ENCODE measurements at places on chromosomes 11 and 22.

DNA sequence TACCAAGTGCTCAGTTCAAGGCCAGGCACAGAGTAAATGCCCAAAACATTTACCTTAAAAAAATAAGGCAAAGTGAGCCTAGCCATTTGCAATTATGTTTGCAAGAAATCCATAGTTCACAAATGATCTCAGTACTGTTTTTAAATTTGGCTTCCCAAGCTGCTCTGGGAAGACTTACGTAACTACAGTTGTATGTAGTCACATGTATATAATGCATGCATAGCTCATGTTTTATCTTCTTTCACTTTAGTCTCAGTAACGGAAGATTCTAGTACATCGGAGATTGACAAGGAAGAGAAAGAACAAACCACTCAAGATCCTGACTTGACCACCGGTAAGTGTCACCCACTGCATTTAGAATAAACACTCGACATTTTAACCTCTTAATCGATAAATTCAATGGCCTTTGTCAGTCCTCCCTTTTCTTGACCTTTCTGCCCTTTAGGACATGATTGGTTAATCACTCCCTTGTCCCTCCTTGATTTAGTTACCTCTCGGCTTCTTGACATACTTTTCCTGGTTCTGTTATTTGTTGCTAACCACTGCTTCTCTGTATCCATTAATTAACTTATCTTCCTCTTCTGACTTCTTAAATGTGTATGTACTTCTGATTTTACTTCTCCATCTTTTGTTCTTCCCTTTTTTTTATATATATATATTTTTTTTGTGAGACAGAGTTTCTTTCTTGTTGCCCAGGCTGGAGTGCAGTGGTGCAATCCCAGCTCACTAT, 18.0 kb upstream of the JHY start:
- no peak for DNase-seq

DNA sequence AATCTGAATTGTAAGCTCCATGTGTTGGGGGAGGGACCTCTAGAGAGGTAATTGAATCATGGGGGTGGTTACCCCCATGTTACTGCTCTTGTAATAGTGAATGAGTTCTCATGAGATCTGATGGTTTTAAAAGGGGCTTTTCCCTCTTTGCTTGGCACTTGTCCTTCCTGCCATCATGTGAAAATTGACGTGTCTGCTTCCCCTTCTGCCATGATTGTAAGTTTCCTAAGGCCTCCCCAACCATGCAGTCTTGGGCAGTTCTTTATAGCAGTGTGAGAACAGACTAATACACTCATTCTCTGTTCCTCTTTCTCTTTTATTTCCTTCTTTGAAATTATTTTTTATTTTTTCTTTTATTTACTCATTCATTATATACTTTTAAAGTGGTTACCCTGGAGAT, 239.4 kb downstream of the CSNK2A3 start:
- DNase-seq, result no peak

- DNase-seq, result peak; percentile 3
Measured at GRCh38 chr22:19822301-19823117, 32.2 kb downstream of the GNB1L start.

GRCh38 chr22:21092797-21093554, 47.2 kb downstream of the LRRC74B start:
- DNase-seq, result no peak

GRCh38 chr22:47633111-47633510, 870.7 kb downstream of the TBC1D22A start:
- no peak for DNase-seq

- DNase-seq, result no peak
Measured at GRCh38 chr11:66313321-66314185, 3.3 kb downstream of the CD248 start.

DNA sequence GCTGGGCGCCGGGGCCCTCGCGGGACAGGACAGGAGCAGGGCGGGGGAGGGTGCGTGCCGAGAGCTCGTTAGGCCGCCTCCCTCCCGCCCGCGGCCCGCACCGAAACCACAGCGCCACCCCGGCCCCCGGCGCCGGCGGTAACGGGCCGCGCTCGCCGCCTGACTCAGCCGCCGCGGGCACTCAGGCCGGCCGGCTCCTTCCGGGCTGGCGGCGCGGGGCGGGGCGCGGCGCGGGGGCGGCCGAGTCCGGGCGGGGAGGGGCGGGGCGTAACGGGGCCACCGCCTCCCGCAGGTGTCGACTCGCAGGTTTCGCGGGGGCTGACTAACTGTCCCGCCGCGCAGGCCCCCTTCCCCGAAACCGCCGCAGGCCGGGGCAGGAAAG, at the start of gene AP5B1:
Gene AP5B1, minus strand, starts transcription at position 207 of the 382 bp plus-strand sequence. CDS start 385 bp downstream, outside the sequence.
- peak; percentile 38 for DNase-seq

GRCh38 chr22:46969491-46969890, 207.0 kb downstream of the TBC1D22A start:
- DNase-seq, result no peak

DNA sequence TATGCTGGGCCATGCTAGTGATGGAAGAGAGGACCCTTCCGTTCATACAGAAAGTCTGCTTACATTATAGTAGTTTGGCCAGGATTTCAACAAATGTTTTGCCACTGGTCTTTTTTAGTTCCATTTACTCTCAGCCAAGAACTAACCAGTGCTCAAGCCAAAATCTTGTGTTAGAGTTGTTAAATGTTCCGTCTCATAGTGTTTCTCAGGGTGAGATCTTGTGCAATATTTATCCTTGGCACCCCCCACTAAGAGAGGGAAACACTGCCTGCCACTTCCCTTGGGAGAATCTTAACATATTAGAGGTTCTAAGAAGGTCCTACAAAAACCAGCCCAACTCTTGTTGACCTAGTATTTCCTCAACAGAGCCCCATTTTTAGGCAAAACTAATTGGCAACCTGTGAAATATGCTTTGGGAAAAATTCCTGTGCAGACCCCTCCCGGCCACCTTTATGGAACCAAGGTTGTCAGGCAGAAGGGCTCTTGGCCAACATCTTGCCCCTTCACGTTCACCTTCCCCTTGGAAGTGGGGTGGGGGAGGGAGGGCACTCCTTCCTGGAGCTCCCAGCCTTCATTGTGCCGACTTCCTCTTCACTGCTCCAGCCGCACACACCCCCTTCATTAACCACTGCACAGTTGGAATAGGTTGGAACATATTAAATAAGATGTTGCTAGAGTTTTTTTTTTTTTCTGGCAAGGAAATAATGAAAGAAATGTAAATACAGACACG, 173.2 kb upstream of the SORL1-AS1 start:
- DNase-seq, result no peak

- peak; percentile 29 for DNase-seq
Measured at GRCh38 chr22:50305923-50306566, 1.4 kb downstream of the PLXNB2 start.

DNA sequence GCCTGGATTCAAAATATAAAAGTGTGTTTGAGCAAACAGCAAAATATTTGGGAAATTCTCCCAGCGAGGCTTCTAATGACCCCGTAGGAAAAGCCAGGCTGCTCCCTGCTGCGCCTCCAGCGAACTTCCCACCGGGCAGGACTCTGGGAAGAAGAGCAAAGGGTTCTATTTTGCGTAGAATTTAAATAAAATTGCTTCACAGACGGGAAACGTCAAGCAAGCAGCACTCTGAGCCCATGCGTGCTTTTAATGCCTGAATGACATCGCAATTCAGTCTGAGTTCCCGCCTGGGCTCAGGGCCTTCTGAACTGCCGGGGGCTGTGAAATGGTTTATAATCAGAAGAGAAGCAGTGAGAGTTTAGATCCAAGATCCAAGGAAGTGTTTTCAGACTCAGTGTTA, 775.1 kb downstream of the BRD1 start:
- DNase-seq, result no peak

- DNase-seq, result no peak
Measured at GRCh38 chr22:31616315-31616980, 45.6 kb downstream of the PISD start.

GRCh38 chr11:19419808-19420207, 179.1 kb upstream of the E2F8 start:
- no peak for DNase-seq

GRCh38 chr11:65274735-65275682, 13.2 kb downstream of the POLA2 start:
- DNase-seq, result peak; percentile 75

DNA sequence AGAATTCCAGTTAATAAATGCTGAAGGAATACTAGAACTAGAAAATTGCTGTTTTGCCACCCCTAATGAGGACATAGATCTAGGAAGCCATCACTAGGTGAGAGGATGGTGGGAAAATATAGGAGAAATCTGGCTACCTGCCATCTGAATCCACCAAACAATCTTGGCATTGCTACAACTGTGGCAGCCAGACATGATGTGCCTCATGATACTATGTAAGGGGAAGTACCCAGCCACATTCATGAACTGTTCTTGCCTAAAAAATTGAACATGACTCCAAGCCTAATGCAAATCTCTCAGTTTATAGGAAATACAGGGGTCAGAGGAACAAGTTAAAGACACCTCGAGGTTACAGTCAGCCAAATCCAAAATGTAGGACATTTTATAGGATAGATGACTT, 72.8 kb downstream of the SFI1 start:
- no peak for DNase-seq

DNA sequence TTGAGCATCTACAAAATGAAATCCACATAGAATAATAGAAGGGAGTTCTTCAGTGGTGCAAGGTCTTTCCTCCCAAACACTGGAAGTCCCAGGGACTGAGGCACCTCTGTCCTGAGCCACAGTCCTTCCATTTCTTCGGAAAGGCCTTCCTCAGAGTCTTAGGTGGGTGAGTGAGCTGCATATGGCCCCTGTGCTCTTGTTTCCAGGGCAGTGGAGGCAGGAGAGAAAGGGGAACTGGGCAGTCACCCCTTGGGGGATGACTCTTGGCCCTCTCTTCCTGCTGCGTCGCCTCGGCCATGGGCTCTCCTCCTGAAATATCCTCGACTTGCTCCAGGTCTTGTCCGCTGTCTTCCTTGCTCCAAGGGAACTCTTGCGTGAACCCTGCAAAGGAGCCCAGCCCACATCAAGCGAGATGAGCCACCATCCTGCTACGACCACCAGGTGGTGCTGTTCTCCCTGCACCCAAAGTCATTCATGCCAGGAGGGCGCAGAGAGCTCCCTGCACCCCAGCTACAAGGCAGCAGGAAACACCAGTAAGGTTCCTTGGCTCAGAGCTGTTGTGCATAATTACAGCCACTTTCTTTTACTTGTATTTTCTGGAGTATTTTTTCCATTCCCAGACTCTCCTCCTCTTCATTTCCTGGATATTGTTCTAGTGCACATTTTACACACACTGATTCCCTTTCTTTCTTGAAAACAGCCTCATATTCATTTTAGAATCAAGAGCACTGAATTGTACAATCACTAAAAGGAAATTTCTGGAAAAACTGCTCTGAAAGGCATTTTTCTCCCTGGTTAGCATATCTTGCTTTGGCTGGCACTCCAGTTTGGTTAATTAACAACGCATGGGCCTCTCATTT, 397.8 kb downstream of the OPCML start:
- peak; percentile 71 for DNase-seq

GRCh38 chr22:35804421-35804820, 86.7 kb downstream of the APOL5 start:
- no peak for DNase-seq

- no peak for DNase-seq
Measured at GRCh38 chr11:77287615-77288273, 13.7 kb downstream of the GDPD4 start.

GRCh38 chr11:14189874-14190273, 169.1 kb downstream of the RRAS2 start:
- no peak for DNase-seq

- no peak for DNase-seq
Measured at GRCh38 chr11:16012125-16012751, 344.1 kb downstream of the SOX6 start.

GRCh38 chr11:125084761-125085231, 21.7 kb downstream of the SLC37A2 start:
- no peak for DNase-seq

GRCh38 chr11:130161441-130162145, 2.0 kb downstream of the ST14 start:
- no peak for DNase-seq

DNA sequence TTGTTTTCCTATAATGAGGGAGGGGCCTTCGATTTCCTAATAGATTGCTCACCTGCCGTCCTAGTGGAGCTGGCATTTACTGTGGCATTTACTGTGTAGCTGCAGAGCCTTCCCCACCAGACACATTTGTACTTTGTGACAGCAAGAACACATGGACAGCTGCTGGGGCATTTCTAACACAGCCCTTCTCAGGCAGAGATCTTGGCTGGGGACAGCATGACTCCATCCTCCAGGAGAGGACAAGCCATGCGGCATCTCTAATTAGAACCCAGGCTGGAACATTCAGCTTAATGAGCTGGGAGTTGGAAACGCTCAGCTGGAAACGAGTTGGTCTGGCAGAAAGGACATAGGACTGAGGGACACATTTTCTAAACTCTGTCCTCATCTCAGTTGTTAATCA, 887.5 kb downstream of the NTM start:
- DNase-seq, result no peak

DNA sequence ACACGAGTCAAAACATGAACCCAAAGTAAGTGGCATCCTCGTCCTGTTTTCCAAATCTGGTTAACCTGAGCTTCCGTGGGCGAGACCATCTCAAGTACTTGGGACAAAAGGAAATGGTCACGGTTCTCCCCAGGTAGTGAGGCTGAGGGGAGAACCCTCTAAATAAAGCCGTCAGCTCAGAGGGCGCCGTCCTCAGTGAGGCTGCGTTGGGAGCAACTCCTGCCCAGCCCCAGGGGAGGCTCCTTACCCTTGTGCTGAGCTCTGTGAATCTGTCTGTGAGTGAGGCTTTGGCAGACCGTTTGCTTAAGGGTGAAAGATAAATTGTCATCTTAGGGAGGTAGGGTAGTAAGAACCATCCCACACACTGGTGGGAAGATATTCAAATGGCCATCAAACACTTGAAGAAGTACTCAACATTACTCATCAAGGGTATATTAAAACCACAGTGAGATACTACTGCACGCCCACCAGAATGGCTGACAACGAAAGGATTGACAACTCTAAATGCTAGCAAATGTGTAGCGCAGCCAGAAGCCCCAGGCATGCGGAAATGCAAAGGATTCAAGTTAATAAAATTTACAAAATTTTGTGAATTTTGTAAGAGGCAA, 321.0 kb downstream of the TBC1D22A start:
- DNase-seq, result no peak

- DNase-seq, result no peak
Measured at GRCh38 chr11:12061851-12062560, 48.4 kb upstream of the MICAL2 start.

GRCh38 chr11:133078591-133079404, 453.5 kb downstream of the OPCML start:
- DNase-seq, result peak; percentile 70

DNA sequence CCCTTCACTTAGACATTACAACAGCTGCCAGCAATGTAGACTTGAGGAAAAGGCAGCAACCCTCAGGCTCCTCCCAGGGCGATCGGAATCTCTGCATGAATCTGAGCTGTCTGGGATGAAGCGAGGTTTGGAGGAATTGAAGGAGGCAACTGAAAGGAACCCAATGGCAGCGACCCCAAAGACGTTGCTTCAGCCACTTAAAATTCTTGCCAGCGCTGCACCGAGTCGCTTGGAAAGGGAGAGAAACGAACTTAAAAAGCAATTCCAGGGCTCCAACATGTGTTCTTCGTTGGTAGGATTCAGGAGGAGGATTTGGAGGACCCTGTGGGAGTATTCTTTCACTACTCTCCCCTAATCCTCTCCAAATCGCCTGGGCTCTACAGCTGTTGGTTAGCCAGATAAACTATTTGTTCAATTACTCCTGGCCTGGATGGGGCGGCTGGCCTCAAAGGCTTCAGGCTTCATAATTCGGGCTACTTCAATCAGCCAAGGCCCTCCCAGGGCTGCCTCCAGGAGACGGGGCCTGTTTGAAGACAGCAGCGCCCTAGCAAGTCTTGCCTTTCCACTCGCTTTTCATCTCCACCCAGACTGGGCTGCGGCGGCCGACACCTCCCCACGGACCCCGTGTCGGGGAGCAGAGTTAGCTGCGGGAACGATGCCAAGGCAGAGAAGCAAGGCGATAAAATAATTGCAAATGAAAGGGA, 72.4 kb upstream of the TMEM45B start:
- DNase-seq, result no peak

- DNase-seq, result no peak
Measured at GRCh38 chr11:1998861-1999260, 1.2 kb upstream of the H19 start.

Measured in endothelial cell (in vitro differentiated cells).